ENCODE measurements at places on chromosomes 3 and 15. TPM values are rescaled to one million over a fixed set of nuclear protein-coding genes. Genes with fewer than 3 reads are reported as not detected.

Gene CPNE9
- total RNA-seq, result not detected

Gene KBTBD13
- not detected for total RNA-seq

Gene IFT80
- total RNA-seq, result 34.5 TPM

Gene ADAMTS17
- 9.3 TPM for total RNA-seq

Gene ACP3
- 4.6 TPM for total RNA-seq

GRCh38 chr15:78207641-78208340, 26.6 kb downstream of the ACSBG1 start:
- no peak for DNase-seq

GRCh38 chr15:57060799-57061198, 142.4 kb downstream of the TCF12 start:
- no peak for DNase-seq

DNA sequence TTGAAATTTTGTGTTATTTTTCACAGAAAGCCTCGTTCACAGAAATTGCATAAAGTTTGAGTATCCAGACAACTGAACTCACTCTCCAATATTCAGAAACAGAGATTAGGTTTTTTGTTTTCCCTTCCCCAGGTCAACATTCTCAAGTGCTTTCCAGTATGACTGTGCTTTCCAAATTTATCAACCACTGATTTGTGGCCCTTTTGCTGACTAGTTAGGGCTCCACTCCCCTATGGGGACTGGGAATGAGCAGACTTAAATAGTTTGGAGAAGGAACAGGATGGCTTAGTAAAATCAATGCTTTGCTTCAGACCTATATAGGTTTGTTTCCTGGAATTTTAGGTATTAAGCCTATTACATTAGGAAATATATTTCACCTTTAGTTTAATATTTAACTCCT, 38.2 kb upstream of the NAALADL2 start:
- DNase-seq, result no peak

GRCh38 chr15:90572893-90573292, 43.2 kb downstream of the CRTC3 start:
- no peak for DNase-seq

DNA sequence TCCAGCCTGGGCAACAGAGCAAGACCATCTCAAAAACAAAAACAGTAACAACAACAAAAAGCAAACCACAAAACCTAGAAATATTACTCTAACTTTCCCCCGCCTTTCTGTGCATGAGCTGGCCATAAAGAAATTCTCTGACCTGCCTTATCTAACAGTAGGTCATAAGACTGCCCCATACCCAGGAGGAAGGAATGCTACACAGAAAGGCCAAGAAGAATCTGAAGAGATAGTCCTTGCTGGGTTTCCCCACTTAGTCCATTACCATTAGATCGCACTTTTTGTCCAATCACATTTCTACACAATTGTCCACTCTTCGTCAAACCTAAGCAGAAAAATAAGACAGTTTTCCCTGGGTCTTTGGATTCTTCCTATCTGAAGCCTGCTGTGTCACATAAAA, 23.5 kb downstream of the CIAO2A start:
- no peak for DNase-seq

GRCh38 chr3:152323834-152324233, 55.1 kb downstream of the MBNL1 start:
- DNase-seq, result no peak
